ENCODE measurements at places on chromosomes 16 and 17.

- no peak for DNase-seq
These were observed 16.6 kb upstream of the CCL8 start for GRCh38 chr17:34302636-34303035.

- DNase-seq, result no peak
These were observed 52.7 kb downstream of the SREBF1 start for GRCh38 chr17:17783825-17784656.

- DNase-seq, result no peak
These were observed 117.8 kb downstream of the ADAMTS18 start for GRCh38 chr16:77317059-77317458.

- no peak for DNase-seq
These were observed 131.5 kb downstream of the OR1D5 start for GRCh38 chr17:2931876-2932275.

DNA sequence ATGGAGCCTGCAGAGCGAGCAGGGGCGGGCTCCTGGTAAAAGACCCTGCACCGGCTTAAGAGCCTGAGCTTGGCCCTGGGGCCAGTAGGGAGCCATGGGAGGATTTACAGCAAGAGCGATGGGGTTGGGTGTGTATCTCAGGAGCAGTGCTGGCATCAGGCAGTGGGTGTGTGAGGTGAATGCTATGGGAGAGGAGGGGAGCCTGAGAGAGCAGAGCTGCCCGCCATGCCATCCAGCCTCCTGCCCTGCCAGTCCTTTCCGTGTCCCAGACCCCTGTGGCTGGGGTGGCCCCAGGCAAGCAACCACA is 23.3 kb downstream of the FAM83G start:
- DNase-seq, result no peak

GRCh38 chr17:57332501-57332900 is 76.2 kb downstream of the MSI2 start:
- no peak for DNase-seq

- DNase-seq, result no peak
These were observed 21.7 kb upstream of the ACSF3 start for GRCh38 chr16:89071686-89072547.

- no peak for DNase-seq
These were observed 5.0 kb downstream of the SPDYE4 start for GRCh38 chr17:8753136-8753975.

DNA sequence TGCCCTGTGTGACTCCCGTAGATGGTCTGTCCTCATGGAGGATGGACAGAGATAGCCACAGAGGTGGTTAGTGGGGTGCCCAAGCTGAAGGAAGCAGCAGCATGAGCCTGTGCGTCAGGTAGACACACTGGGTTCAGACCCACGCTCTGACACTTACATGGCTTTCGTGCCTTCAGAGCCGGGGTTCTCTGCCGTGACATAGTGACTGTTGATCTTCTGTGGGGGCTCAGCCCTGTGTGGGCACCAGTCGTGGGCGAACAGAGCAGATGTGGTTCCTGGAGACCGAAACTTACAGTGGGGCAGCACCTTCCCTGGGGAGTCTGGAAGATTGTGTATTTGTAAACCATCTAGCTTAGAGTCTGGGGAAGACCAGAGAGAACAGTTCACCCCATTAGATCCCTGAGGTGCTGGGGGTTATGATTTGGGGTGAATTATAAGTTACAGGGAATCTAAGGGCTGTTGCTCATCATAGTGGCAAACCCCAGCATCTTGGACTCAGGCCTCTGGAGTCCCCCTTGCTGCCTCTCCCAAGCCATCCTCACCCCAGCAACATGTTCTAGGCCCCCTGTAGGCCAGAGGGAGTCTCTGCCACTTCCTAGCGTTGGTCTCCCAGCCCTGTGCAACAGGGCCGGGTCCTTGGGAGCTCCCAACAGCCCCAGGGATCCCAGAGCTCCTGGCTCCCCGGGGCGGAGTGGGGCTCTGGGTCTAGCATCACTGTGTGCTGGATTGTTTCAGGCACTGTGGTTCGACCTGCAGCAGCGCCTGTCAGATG is 28.6 kb downstream of the NECAB2 start:
- no peak for DNase-seq

GRCh38 chr16:28524681-28525171 is 14.0 kb downstream of the NUPR1 start:
- no peak for DNase-seq

- no peak for DNase-seq
These were observed 12.8 kb upstream of the PCTP start for GRCh38 chr17:55737976-55738501.

DNA sequence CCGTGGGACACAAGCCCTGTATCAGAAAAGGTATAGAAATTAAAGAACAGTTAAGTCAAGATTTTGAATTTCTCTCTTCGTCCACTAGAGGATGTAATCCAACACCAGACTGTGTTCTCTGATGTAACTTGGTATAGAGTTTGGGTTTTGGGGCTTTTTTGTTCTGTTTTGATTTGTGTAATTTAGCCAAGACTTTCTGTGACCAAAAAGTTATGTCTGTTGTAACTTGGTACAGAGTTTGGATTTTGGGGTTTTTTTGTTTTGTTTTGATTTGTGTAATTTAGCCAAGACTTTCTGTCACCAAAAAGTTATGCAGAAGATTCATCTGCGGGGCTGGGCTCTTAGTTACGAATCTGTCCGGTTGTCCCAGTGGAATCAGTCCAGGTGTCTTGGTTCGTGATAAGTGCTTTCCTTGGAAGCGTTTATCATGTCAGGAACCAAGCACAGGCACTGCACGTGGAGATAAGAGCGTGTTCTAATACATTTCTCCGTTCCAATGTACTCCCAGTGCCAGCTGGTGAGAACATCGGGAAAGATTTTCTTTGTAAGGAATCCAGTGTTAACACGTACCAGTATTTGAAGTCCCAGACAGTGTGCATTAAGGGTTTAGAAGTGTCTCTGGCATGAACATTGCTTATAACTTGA is 44.1 kb upstream of the SEC14L1 start:
- DNase-seq, result no peak

DNA sequence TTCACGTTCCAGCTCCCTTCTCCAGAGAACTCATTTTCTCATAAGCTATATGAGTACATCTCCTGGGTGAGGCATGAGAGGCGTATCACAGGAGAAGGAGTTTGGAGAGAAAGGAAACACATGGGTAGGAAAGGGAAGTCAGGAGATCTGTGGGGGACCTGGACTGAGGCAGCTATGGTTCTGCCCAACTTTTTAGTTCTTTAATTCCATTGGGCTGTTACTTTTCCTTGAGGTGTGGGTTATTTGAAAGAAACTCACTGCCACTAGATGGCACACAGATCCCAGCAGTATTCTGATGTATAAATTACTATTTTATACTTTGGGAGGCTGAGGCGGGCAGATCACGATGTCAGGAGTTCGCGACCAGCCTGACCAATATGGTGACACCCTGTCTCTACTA is 63.6 kb downstream of the NUP93 start:
- DNase-seq, result no peak

- peak; percentile 26 for DNase-seq
These were observed 1.2 kb downstream of the GRB2 start for GRCh38 chr17:75404223-75404730.

DNA sequence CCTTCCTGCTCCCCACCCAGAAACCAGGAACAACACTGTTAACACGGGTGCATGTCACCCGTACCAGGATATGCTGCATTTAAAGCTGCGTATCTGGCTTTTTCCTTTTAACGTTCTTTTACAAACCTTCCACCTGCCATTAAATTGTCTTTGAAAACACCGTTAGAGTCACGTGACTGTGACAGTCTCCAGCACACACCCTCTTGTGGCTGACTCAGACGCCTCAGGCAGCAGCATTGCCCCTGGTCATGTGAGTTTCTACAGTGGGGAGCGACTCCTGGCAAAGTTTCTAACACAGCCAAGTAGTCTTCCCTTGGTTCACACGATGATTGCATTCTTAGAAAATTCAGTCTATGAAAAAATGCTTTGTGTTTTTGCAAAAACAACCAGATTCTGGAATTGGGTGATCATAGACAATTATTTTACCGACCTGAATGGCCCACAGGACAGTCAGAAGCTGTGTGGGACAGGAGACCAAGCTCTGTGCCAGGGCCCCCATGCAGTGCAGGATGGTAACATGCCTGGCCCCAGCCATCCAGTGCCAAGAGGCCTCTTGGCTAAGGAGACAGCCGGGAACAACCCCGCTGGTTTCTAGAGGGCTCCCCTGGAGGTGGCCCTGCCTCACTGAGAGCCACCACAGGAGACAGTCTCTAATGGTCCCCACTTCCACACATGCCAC is 199.1 kb downstream of the KATNIP start:
- peak; percentile 5 for DNase-seq

DNA sequence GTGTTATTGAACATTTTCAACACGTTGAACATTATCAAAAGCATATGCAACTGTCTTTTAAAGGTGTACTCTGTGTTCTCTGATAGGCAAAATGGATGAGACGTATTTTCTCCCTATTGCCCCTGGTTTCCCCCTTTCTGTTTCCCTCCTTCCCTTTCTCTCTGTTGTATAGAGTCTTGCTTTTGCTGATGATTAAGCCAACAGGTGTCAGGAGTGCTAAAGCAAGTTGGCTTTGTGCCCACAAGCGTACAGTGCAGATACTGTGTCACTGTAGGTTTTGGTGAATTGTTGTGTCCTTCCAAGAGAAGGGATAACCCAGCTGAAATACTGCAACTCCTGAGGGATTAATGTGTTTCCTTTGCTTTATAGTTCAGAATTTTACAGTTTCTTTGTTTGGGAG is 74.4 kb downstream of the COX10 start:
- DNase-seq, result no peak

- DNase-seq, result no peak
These were observed 1.7 kb downstream of the RAD51D start for GRCh38 chr17:35117984-35118383.

DNA sequence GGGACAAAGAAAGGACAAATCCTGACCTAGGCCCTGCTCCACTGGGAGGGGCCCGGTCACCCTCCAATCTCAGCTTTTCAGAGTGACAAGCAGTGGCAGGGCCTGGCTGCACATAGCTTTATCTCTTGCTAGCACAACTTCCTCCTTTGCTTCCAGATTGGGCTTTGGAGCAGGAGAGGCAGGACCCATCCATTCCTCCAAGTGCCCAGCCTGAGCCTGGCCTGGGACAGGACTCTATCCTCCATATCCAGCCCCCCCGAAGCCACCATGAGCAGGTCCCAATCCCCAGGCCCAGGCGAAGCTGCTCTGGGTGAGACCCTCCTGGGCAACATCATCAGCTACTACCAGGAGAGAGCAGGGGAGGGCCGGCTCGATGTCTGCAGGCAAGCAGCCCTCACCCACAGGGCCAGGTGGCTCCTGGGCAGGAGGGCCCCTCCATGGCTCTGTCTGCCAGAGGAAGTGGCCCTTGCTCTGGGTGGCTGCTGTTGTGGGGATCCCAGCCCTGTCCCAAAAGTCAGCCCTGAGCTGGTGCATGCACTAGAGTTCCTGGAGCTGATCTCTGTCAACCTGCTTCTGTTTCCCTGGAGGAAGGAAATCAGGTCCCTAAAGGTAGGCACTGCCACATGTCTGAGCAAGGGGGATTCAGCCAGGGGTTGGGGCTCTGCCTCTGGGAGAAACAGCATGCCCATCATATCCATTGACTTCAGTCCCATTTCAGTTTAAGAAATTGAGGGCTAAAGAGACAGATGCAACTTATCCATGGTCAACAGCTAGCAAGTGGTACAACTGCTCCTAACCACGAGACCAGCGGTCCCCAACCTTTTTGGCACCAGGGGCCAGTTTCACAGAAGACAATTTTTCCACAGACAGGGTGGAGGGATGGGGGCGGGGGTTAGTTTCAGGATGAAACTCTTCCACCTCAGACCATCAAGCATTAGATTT is 58.9 kb downstream of the TK2 start:
- no peak for DNase-seq

DNA sequence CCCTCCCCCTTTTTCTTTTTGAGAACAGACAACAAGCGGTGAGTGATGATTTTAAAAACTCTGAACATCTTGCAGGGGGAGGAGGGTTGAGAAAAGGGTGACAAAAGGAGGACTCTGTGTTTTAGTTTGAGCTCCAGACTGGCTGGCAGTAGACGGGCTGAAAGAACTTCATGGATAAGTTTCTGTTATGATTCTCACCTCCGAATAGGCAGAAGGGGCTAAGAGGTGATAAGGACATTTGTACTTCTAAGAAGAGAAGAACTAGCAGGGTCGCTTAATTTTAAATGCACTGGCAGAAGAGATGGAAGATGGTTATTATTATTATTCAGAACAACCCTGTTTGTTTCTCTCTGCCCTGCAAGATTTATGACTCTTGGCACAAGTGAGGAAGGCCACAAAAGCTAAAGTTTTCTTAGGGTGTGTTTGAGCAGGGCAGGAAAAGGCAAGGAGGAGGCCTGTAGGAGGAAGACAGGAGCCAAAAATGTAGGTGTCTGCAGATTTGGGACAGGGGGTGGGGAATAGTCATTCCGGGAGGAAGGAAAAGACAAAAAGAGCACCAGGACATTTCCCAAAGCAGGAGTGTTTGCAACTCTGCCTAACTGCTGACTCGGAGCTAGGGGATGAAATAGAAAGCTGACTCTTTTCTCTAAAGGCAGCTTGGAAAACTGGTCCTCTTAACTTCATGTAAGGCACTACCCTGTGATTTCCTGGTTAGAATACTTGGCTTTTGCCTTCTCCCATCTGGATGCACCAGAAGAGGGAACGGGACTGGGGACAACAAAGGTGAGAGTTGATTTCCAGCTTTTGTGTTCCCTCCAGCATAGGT is 11.9 kb upstream of the HOXB2 start:
- DNase-seq, result no peak

- DNase-seq, result no peak
These were observed 32.6 kb upstream of the ZFP90 start for GRCh38 chr16:68506331-68507053.

GRCh38 chr17:78784352-78784751 is 2.3 kb upstream of the CYTH1 start:
- no peak for DNase-seq

- no peak for DNase-seq
These were observed 553.2 kb downstream of the MAF start for GRCh38 chr16:79047337-79047736.

DNA sequence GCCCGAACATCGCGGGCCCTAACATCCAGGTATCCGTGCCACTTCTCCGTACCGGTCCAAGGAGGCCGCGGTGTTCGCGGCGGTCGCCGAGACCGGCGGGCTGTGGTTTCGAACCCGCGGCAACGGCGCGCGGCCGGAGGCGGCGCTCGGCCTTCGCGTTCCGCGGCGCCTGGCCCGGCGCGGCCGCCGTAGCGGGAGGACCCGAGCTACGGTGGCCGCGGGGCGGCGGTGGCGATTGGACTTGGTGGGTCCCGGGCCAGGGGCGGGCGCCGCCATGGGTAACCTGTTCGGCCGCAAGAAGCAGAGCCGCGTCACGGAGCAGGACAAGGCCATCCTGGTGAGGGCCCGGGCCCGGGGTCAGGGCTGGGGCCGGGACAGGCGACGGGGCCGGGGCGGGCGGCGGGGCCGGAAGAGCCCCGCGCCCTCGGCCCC is at the start of gene CHMP6:
TSS of gene CHMP6 (plus strand) at position 197 of the 432 bp plus-strand sequence. CDS start at position 275, 78 bp downstream.
- DNase-seq, result peak; percentile 72

GRCh38 chr17:1724351-1724868 is at the start of gene WDR81:
WDR81 (plus strand) TSS chr17:1724704; CDS start chr17:1724960, 256 bp downstream.
- peak; percentile 82 for DNase-seq

GRCh38 chr17:36934144-36934691 is 3.1 kb upstream of the LHX1 start:
- no peak for DNase-seq
